Right cardiac atrium (tissue), 5 donors: ENCODE measurements at places on chromosomes 6 and 20. TPM values are rescaled to one million over a fixed set of nuclear protein-coding genes. Genes with fewer than 3 reads are reported as not detected.

The BCKDHB gene
- 10.9 TPM for polyA plus RNA-seq

The SPEF1 gene
- polyA plus RNA-seq = 0.07 TPM

The SLC32A1 gene
- polyA plus RNA-seq = not detected

The HMGCLL1 gene
- polyA plus RNA-seq = 1.0 TPM

The GUCA1A gene
- not detected for polyA plus RNA-seq

The CTCFL gene
- not detected for polyA plus RNA-seq

The ULBP1 gene
- polyA plus RNA-seq = 0.20 TPM

The NDRG3 gene
- polyA plus RNA-seq = 25.5 TPM

The ARMH2 gene
- not detected for polyA plus RNA-seq

The C4B gene
- 41.2 TPM for polyA plus RNA-seq

The OSER1 gene
- 27.4 TPM for polyA plus RNA-seq

The VGLL2 gene
- polyA plus RNA-seq = 1.8 TPM

The PCSK2 gene
- polyA plus RNA-seq = 1.1 TPM

The NMBR gene
- polyA plus RNA-seq = not detected

The PLEKHG1 gene
- 2.2 TPM for polyA plus RNA-seq

The TMEM200A gene
- polyA plus RNA-seq = 0.27 TPM

The MCCD1 gene
- polyA plus RNA-seq = not detected

The SLC52A3 gene
- polyA plus RNA-seq = 1.6 TPM

The RHAG gene
- polyA plus RNA-seq = 2.8 TPM

The WFDC10B gene
- polyA plus RNA-seq = not detected

The ZBTB9 gene
- 2.8 TPM for polyA plus RNA-seq

The HSP90AB1 gene
- 586 TPM for polyA plus RNA-seq

The WDR27 gene
- polyA plus RNA-seq = 6.3 TPM

The ABHD16B gene
- polyA plus RNA-seq = 0.54 TPM

The SOX18 gene
- 26.8 TPM for polyA plus RNA-seq

The ADGRB3 gene
- polyA plus RNA-seq = 0.88 TPM

The HSD17B8 gene
- 16.9 TPM for polyA plus RNA-seq

The LY6G6F gene
- not detected for polyA plus RNA-seq
